SJSA1 (cell line): ENCODE measurements at places on chromosomes 7 and 10. TPM values are rescaled to one million over a fixed set of nuclear protein-coding genes. Genes with fewer than 3 reads are reported as not detected.
A peak's percentile ranks its signal among the peaks of the same experiment; 100 is the strongest.

DRGX gene
- total RNA-seq = not detected in 2 replicates

GJD4 gene
- 0.13 TPM in 1 of 2 replicates, not detected in the other for total RNA-seq

GRCh38 chr7:80387634-80388193, 124.2 kb downstream of the GNAT3 start:
- H3K27me3 ChIP-seq = no peaks in the 10 kb centered on the region
- no peaks in the 10 kb centered on the region for H3K36me3 ChIP-seq

GRCh38 chr10:129028451-129028850, 438.6 kb upstream of the MGMT start:
- no peaks in the 10 kb centered on the region for H3K27me3 ChIP-seq
- no peak overlapping the region for H3K27ac ChIP-seq
- H3K4me3 ChIP-seq = no peak overlapping the region
- H3K4me1 ChIP-seq = no peaks in the 10 kb centered on the region
- DNase-seq = no peak
- H3K36me3 ChIP-seq = no peaks in the 10 kb centered on the region

DNA sequence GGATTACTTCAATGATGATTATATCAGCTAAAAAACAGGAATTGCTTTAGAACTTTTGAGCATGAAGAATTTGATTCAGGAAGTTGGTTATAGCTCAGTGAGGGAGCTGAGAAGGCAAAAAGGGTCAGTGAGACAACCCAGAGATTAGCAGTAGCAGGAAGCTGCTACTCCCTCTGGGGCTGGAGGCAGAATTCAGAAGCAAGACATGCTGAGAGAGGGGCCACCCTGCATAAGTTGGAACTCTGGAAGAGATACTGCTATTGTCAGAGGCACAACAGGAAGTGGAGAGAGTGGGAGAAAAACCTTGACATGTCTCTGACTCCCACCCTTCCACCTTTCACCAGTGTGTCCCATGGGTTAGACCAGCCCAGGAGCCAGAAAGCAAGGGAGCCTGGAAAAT, 488.7 kb downstream of the ADRA2A start:
- H3K27ac ChIP-seq = no peak overlapping the region
- no peaks in the 10 kb centered on the region for H3K27me3 ChIP-seq
- no peaks in the 10 kb centered on the region for H3K36me3 ChIP-seq
- no peak overlapping the region for H3K4me3 ChIP-seq
- DNase-seq = no peak

TAS2R3 gene
- 0.18 TPM in 1 of 2 replicates, not detected in the other for total RNA-seq

GDF2 gene
- total RNA-seq = not detected in 2 replicates

DNA sequence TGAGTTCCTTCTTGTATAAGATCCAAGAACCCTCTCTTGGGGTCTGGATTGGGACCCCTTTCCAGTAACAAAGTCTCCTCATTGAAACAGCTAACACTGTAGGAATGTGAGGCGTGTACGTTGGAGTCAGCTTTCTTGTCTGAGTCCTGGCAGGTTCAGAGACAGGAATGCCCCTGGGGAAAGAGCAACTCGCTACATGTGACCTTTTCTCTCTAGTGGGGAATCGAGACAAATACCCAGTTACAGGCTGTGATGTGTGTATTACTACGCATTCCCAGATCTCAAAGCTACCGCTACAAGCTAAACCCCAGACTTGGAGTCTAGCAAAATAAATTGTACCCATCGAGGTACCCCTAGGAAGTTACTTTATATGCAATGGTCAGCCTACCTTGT, 85.6 kb upstream of the FRMD4A start:
- H3K4me3 ChIP-seq = no peak overlapping the region
- no peaks in the 10 kb centered on the region for H3K36me3 ChIP-seq
- no peak overlapping the region for H3K27ac ChIP-seq
- H3K4me1 ChIP-seq = peaks cover 13% of the 10 kb centered on the region
- DNase-seq = no peak

HOXA5 gene
- total RNA-seq = 0.79 and 0.81 TPM in 2 replicates

SOSTDC1 gene
- total RNA-seq = 0.25 and 3.0 TPM in 2 replicates

DNA sequence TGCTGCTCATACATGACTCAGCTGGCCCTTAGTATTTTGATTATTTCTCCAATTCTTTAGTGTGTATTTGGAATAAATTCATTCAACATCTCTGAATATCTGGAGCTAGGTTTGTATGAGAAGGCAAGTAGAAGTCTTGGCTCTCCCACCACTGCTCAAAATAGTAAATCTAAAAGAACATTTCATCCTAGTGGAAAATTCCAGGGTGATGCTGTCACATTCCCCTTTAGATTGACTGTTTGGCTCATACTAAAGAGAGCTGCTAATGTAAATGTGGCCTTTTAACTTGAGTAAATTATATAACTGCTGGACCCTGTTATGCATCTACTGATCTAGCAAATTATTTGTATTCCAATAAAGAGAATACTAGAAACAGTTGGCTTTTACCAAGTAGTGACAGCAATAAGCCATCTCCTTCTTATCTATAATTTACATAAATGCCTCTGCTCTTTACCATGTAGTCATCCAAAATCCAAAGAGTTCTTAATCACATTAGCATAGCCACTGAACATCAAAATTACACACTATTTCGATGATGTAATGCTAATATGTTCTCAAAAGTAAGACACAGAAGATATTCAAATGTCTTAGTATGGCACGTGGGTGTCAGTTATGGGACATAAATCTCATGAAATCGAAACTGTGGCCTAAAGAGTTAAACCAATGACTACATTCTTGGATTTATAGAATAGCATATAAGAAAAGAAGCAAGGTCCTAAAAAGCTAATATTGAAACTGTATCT, 86.9 kb upstream of the KCND2 start:
- H3K4me1 ChIP-seq = no peaks in the 10 kb centered on the region
- DNase-seq = no peak
- no peaks in the 10 kb centered on the region for H3K36me3 ChIP-seq
- H3K27ac ChIP-seq = no peak overlapping the region

DNA sequence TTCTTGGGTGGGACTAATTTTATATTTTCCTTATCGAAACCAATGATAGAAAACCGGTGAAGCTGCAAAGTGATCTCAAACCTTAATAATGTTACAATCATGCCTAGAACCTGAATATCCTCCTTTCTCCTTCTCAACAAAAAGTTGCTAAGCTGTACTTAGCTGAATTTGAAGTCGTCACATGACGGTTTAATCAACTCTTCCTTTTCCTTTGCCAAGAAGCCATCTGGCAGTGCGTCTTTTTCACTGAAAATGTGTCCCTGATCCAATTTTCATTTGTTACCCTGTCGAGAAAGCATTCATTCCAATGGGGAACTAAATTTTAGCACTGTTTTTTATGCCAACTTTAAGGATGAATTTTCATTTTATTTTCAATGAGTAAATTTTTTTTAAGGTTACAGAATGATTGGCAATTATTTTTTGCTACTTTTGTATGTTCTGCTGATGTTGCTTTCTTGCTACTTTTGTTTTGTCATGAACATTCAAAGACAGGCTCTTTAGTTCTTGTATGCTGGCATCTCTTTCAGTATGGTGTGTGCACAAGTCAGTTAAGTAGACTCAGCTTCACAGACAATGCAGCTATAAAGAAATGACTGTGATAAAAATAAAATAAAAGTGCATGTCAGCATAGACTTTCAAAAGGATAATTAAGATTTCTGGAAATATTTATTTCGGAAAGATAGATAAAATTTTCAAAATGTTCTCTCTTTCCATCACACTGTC, 980.0 kb downstream of the DNAJB9 start:
- H3K4me1 ChIP-seq = no peaks in the 10 kb centered on the region
- no peak overlapping the region for H3K4me3 ChIP-seq
- DNase-seq = no peak
- no peak overlapping the region for H3K27ac ChIP-seq

DNA sequence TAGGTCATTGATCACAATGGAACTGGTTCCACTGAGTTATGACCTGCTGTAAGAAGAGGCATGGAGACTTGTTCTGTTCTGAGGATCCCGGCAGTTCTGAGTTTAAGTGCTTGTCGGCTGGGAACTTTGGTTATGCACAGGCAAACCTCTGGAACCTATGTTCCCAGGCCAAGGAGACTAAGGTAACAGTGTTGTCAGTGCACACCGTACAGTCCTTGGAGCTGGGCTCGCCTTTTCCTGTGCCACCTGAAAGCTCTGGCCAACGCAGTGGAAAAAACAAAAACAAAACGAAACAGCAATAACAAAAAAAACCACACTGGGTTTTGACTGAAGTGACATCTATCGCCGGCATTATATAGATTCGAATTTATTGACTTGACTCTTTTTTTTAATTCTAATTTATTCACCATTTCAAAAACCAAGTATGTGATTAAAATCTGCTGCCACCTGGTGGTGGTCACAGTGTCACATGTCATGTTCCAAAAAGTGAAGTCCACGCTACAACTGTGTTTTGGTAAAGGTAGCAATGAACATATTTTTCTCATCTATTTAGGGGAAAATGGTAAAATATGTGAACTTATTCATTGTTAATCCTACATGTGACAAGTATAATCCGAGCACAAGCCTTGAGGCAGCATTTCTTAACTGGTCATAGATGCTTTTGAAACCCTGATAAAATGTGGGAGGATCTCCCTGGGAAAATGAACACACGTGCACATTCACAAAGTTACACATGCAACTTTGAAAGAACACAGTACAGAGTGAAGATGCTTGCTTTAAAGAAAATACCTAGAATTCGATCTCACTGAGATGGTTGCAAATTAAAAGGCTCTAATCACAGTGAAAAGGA, 113.8 kb upstream of the PPP2R2D start:
- H3K4me1 ChIP-seq = no peaks in the 10 kb centered on the region
- H3K36me3 ChIP-seq = no peaks in the 10 kb centered on the region
- H3K27ac ChIP-seq = no peak overlapping the region

DNA sequence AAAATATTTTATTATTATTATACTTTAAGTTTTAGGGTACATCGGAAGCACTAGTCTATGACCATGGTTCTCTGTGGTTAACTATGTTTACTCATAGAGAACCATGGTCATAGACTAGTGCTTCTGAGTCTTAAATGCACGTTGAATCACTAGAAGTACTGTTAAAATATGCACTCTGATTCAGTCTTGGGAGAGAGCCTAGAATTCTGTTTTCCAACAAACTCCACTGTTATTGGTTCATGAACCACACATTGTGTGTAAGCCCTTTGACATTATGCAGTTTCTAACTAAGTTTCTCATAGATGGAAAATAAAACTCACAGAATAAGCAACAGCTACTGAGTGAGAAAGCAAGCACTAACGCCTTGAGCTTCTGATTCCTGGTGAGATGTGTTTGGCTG, 1120.6 kb downstream of the SORCS1 start:
- no peak overlapping the region for H3K27ac ChIP-seq
- no peak overlapping the region for H3K4me3 ChIP-seq
- no peaks in the 10 kb centered on the region for H3K36me3 ChIP-seq
- DNase-seq = no peak
- H3K27me3 ChIP-seq = no peaks in the 10 kb centered on the region

- DNase-seq = no peak
- H3K27ac ChIP-seq = no peak overlapping the region
- peaks cover 58% of the 10 kb centered on the region for H3K36me3 ChIP-seq
- H3K4me1 ChIP-seq = no peaks in the 10 kb centered on the region
These were observed 86.1 kb upstream of the DNAJB6 start for GRCh38 chr7:157250605-157251228.

- H3K27me3 ChIP-seq = no peaks in the 10 kb centered on the region
- no peaks in the 10 kb centered on the region for H3K36me3 ChIP-seq
- DNase-seq = peak; percentile 7
- no peaks in the 10 kb centered on the region for H3K4me1 ChIP-seq
- no peak overlapping the region for H3K4me3 ChIP-seq
These were observed 93.3 kb upstream of the FZD8 start for GRCh38 chr10:35735412-35735811.

GRID2IP gene
- not detected in 2 replicates for total RNA-seq

SLC29A4 gene
- 8.1 and 8.7 TPM in 2 replicates for total RNA-seq
